ENCODE measurements at places on chromosomes 4 and X.

- no peak for DNase-seq
Measured at GRCh38 chr4:36006226-36006625, 238.1 kb downstream of the ARAP2 start.

DNA sequence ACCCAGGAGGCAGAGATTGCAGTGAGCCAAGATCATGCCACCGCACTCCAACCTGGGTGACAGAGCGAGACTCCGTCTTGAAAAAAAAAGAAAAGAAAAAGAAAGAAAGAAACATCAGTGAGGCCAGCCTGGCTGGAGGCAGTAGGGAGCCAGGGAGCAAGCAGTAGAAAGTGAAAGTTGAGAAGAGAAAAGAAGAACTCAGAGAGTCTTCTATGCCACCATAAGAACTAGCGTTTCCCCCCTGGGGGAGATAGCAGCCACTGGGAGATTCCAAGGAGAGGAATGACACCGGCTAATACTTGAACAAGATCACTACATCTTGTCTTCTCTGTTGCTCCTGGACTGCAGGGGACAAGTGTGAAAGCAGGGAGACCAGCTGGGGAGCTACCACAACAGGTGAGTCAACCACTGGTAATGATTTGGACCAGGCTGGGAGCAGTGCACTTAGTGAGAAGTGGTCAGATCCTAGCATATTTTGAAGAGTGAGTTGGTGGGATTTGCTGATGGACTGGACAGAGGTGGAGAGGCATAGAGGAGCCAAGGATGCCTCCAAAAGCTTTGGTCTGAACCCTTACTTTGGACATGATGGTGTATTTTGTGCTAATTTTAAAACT is 33.4 kb downstream of the SLC2A9 start:
- no peak for DNase-seq

DNA sequence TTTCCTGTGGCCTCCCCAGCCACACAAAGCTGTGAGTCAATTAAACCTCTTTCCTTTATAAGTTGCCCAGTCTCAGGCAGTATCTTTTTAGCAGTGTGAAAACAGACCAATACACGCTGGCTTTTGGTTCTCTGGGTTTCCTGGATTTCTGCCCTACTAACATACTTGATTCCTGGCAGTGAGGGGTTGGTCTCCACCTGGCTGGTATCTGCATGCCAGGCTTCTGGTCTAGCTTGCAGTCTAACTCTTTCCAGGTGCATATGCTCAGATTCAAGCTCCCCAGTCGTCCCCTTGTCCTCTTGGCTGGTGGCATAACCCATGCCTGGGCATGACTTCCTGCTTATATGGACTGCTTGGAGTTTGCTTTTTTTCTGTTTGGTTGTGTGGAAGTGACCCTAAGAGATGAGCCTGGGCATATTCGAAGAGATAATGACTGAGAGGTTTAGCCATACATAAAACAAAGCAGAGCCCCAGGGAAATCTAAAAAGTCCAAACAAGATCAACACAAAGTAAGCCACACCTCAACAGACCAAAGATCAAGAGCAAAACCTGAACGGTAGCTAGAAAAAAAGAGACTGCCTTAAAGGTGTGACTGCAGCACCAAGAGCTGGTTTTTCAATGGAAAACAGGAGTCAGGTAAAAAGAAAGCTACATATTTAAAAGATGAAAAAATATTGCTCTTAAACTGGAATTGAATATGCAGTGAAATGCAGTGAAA is 102.1 kb upstream of the STS start:
- no peak for DNase-seq

GRCh38 chrX:21255032-21255618 is 119.1 kb upstream of the CNKSR2 start:
- no peak for DNase-seq

GRCh38 chr4:72119946-72120345 is 88.1 kb downstream of the NPFFR2 start:
- no peak for DNase-seq

GRCh38 chr4:119233191-119233590 is 20.7 kb downstream of the USP53 start:
- no peak for DNase-seq

DNA sequence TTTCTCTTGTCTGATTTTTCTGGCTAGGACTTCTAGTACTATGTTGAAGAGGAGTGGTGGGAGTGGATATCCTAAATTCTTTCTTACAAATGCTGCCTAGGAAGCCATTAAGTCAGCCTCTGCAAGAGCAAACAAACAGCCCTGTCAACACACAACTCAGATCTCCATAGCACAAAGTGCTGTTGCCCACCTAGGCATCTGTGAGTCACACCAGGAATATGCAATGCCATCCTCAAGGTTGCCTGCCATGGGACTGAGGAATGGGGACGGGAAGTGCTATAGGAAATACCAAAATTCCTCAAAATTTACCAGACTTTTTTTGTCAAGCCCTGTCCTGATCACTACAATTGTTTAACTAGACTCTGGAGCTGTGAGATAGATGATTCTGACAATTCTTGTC is 466.9 kb downstream of the FSTL5 start:
- DNase-seq: no peak

DNA sequence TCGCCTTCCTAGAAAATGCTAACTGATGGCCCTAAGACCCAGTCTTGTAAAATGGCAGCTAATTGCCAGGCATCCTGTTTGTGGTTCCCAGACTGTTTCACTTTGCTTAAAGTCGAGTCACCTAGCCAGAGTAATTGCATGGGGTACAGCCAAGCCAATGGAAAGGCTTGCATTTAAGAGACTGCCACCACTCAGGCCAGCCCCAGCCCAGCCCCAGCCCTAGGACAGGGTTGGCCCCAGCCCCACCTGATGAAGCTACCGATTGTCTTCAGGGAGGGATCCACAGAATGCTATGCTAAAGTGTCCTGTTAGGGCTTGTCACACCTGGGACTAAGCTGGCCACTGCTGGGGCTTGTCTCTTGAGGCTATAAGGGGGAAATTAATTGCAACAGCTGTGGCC is 194.6 kb upstream of the KLF3 start:
- DNase-seq: no peak

DNA sequence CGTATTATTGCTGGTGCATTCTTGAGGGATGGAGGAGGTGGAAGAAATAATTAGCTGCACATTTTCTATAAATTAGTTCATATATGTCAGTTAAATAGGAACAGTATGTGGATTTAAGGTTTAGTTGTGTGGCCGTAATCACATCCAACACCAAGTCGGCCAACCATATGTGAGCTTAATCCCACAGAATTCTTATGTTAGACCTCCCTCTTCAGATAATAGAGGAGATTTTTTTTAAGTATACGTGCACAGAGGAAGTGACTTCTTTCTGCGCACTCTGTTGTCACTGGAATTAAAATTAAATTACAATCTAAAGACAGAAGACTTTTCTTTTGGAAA is 2.1 kb downstream of the SEPTIN11 start:
- DNase-seq: no peak

DNA sequence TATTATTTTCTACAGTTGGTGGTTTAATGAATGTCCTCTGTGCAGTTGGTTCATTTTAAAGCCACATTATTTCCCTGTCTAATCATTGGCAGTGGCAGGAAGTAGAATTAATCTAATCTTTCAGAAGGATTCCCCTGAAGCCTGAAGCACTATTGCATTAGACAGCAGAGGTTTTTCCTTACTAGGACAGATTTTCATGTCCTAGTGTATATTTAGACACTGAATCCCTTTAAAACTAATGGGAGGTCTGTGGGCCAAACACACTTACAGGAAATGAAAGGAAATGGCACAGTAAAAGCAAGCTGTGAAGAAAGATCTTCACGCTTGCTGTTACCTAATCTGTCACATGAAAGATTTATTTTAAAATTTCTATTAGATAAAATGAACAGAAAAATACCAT is 165.2 kb downstream of the SLC39A8 start:
- DNase-seq: no peak

- no peak for DNase-seq
Measured at GRCh38 chrX:40721489-40722106, 13.7 kb downstream of the MED14 start.

GRCh38 chr4:7584098-7584497 is 149.4 kb upstream of the PSAPL1 start:
- DNase-seq: no peak

DNA sequence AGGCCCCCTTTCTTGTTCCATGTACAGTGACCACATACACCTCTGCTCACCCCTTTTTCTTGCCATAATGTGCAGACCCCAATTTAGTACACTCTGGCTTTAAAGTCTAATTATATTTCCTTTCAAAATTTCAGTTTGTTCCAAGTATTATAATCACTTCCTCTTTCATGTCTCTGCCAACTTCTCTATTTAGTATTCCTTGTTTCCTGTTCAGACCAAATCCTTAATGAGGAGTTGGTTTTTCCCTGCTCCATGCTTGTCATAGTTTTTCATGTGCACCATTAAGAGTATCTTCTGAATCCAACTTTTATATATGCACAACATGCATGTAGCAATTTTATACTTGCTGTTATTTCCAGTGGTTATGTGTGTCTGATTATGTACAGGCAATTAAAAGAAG is 32.3 kb downstream of the USP53 start:
- DNase-seq: no peak

- DNase-seq: no peak
Measured at GRCh38 chrX:35351212-35351611, 408.6 kb downstream of the FAM47B start.

- no peak for DNase-seq
Measured at GRCh38 chr4:1030031-1030430, 18.6 kb downstream of the FGFRL1 start.

DNA sequence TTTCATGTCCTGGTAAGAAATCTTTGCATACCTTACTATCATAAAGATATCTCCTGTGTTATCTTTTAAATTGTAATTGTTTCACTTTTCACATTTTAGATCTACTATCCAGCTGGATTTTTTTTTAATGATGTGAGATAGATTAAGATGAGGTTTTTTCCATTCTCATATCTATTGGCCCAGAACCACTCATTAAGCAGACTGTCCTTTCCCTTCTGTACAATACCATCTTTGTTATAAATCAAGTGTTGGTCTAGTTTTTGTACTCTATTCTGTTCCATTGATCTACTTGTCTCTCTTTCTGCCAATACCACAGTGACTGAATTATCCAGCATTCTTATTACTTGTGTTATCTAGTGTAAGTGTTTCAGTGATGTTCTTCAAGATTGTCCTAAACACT is 131.6 kb upstream of the TRIM2 start:
- no peak for DNase-seq

DNA sequence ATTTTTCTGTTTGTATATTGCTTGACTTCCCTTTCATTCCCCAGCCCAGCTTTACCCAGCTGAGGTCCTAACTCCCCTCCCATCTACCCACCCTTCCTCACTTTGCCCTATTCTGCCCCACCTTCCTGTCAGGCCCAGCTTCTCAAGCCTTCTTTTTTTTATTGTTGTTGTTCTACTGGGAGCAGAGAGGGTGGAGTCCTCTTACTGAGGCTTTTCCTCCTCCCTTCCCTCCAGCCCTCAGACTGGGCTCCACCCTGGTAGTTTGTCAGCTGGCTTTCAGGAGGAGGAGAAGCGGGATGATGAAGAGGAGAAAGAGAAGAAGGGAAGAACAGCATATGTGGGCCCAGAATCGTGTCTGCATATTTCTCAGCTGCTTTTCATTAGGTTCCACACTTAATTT is 3.2 kb upstream of the KLF8 start:
- no peak for DNase-seq

Data from stimulated activated CD8-positive, alpha-beta memory T cell treated with anti-CD3 and anti-CD28 coated beads, Interleukin-2, amount 100 ng/mL, for 1 hour (primary cell).